ENCODE measurements at places on chromosomes 2 and 18.

DNA sequence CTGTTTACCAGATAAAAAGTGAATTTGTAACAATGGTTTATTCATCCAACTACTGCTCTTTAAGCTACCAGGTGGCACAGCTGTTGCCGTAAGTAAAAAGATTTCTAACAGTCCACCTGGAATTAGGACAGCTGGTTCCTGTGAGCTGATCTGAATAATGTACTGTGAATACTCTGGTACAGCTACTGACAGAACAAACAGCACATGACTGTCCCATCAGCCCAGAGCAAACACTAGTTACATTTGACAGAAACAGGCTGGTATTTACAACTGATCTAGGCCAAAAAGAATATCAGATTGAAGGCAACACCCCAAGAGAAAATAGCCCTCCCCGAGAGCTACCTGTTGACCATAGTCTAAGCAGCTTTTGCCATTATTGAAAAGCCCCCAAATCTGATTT lies 840.4 kb downstream of the CPS1 start:
- DNase-seq, result no peak

- no peak for DNase-seq
These were observed 683.8 kb downstream of the IRS1 start for GRCh38 chr2:226115832-226116200.

DNA sequence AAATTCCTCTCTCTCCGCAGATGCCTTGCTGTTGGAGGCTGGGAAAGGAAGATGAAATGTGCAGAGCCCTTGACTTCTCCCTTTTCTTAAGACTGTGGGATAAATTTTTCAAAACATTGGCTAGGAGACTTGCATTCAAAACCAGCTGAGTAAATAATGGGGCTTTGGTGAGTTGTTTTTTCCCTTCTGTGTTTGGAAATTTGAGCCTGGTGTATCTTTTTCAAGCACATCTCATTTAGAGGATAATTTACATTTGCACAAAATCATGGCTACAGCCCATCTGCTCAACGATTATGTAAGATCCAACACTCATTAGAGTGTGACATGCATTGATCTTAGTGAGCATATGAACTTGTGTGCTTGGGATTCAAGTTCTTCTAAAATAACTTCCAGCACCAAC lies 112.1 kb upstream of the ATP8B1 start:
- DNase-seq, result no peak

GRCh38 chr2:219532378-219532649 lies 11.3 kb downstream of the CHPF start:
- no peak for DNase-seq

GRCh38 chr18:38494065-38494464 lies 928.5 kb upstream of the CELF4 start:
- DNase-seq, result no peak

DNA sequence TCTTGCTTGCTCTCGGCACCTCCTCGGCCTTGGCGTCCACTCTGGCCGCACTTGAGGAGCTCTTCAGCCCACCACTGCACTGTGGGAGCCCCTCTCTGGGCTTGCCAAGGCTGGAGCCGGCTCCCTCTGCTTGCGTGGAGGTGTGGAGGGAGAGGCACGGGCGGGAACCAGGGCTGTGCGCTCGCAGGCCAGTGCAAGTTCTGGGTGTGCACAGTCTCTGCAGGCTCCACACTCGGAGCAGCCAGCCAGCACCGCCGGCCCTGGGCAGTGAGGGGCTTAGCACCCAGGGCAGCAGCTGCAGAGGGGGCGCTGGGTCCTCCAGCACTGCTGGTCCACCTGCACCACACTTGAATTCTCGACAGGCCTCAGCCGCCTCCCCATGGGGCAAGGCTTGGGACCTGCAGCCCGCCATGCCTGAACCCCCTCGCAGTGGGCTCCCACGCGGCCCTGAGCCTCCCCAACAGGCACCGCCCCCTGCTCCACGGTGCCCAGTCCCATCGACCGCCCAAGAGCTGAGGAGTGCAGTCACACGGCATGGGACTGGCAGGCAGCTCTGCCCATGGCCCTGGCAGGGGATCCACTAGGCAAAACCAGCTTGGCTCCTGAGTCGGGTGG lies 411.2 kb upstream of the CHAC2 start:
- no peak for DNase-seq

All from activated T-cell treated with anti-CD3 and anti-CD28 coated beads for 4 hours (primary cell).